Inflammatory macrophage treated with lipopolysaccharide for 4 hours (primary cell): ENCODE measurements at places on chromosomes 4 and X.

DNA sequence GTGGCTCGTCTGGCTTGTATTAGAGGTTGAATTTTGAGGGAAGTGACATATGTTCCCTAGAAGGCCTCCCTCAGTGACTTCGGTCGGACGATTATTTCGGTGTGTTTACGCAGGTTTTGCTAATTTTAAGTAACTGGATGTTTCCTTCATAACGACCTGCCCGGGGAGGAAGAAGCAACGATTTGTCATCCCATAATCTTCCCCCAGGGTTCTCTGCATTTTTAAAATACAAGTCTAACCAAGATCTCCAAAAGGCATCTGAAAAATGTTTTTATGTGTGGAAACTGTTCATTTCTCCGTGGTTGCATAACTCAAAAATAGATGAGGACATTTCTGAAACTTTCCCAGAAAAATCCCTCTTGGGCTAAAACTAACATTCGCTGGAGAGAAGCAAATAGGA is 195.4 kb downstream of the SHOX start:
- DNase-seq, result no peak

- DNase-seq, result no peak
Measured at GRCh38 chrX:23332101-23332887, 2.4 kb upstream of the PTCHD1 start.

DNA sequence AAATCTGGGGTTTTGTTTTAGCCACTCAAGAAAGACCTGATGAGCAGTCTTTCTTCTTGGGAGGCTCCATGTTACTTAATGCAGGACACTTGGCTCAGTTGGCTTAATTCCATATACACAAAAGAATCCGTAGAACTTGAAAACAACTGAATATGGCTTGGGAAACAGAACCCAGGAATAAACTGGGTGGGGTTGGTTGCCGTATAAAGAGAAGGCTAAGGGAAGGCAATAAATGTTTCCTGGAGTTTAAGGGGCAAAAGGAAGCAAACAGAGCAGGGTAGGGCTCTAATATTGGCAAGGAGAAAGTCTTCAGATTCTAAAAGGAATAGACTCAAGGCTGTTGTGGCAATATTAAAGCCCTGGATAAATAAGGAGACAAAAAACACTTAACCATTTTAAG is 8.4 kb downstream of the TNMD start:
- no peak for DNase-seq

- DNase-seq, result peak; percentile 81
Measured at GRCh38 chr4:57051095-57051494, 59.1 kb downstream of the IGFBP7 start.

- no peak for DNase-seq
Measured at GRCh38 chr4:182929296-182929695, 12.1 kb upstream of the DCTD start.

- no peak for DNase-seq
Measured at GRCh38 chr4:1819284-1819683, 26.2 kb downstream of the FGFR3 start.

- DNase-seq, result no peak
Measured at GRCh38 chr4:163273922-163274321, 58.5 kb downstream of the NPY1R start.

DNA sequence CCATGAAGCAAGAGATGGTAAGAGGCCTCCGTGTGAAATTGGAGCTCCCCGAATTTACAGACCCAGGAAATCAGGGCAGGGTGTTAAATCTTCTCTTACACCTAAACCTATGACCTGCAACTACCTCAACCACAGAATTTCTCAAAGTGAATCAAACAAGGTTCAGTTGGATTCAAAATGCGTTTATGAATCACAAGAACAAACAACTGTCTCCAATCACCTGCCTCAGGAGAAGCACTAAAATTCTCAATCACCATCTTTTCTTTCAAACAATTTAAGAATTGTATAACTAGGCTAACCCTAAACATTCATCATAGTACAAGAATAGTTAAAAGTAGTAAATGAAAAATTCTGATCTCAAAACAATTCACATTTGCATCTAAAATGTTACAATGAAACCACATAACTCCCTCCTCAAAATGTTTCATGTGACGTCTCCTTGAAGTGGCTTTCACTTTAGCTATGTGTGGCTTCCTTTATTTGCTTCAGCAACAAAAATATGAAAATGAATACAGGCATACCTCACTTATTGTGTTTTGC is 19.2 kb downstream of the PPP3CA start:
- no peak for DNase-seq

DNA sequence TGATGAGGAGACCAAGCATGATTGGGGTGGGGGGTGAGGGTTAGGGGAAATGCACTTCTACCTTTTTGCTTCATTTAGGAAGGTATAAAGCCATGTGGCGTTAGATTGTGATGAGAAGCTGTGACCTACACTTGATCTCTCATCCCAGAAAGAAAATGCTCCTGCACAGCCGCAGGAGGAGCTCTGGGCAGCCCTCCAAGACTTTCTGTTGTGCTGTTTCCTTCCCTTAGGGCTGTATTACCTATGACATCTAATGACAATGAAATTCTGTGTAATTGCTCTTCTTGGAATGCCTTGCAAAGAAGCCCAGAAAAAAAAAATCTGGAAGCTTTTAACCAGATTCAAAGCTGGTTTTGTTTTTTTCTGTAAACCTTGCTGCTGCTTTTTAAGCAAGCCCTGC is 13.4 kb downstream of the PRPS2 start:
- no peak for DNase-seq

DNA sequence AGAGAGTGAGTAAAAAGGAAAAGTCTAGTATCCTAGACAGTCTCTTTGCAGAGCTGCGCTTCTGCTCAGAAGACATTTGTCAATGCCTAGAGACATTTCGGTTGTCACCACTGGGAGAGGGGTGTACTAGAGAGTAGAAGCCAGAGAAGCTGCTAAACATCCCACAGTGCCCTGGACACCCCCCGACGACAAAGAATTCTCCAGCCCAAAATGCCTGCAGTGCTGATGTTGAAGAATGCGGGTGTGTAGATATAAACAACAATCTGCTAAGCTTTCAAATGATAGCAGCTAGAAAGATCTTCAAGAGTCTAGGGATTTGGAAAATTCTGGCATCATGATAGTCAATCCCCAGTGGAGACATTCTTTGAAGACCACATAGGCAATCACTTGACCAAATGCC is 90.1 kb downstream of the PALLD start:
- no peak for DNase-seq

GRCh38 chr4:80192937-80193336 is 4.4 kb upstream of the PRDM8 start:
- DNase-seq, result no peak

GRCh38 chr4:41304221-41304620 is 47.5 kb downstream of the UCHL1 start:
- no peak for DNase-seq

- no peak for DNase-seq
Measured at GRCh38 chrX:115233497-115234455, at the start of gene LRCH2. Gene LRCH2 (minus strand): TSS chrX:115234096. CDS start chrX:115234041, 55 bp downstream.

GRCh38 chr4:124970011-124970410 is 257.5 kb upstream of the ANKRD50 start:
- DNase-seq, result no peak

DNA sequence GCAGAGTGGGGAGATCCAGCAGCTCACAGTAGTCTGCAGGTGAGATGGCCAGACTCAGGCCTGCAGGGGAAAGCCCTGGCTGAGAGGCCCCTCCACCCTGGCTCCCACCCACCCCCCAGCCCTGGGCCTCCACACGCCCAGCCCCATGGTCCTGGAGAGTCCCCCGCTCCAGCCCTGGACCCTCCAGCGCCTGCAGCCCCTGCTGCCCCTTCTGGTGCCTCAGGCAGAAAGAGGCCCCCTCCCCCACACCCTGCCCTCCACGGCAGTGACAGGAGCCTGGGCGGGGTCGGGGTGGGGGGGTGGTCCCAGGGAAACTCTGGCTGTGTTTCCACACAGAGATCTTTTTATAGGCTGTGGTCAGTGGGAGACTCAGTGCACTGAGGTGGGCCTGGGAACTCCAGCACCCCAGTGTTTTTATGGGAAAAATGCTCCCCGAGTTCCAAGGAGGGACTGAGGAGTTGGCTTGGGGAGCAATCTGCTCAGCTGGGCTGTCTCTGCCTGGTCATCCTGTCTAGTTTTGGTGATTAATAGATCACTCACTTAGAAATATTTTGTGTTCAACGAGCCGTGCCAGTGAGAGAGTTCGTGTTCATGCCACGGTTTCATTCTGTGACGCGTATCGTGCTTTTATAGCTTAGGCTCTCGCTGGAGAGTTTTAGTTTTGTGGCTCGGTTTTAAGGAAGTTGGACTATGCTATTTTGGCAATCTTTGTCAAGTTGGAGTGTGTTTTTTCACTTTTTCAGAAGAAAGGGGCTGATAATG is 53.1 kb upstream of the HGFAC start:
- peak; percentile 85 for DNase-seq

DNA sequence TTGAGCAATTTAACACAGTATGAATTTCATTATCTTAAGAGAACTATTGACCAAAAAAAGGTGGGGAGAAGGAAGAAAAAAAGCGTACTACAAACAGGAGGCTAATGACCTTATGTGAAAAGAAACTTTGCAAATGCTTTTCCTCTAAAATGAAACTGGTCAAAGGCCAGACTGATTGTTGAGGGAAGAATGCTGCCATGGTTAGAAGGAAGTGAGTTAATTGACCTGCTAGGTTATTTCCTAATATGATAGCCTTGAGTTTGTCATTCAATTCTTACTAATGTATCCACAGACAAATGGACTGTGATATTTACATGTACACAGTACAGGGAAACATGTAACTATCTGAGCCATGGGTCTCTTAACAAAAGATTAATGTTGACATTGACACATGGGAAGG is 132.8 kb downstream of the PCDH19 start:
- DNase-seq, result no peak

DNA sequence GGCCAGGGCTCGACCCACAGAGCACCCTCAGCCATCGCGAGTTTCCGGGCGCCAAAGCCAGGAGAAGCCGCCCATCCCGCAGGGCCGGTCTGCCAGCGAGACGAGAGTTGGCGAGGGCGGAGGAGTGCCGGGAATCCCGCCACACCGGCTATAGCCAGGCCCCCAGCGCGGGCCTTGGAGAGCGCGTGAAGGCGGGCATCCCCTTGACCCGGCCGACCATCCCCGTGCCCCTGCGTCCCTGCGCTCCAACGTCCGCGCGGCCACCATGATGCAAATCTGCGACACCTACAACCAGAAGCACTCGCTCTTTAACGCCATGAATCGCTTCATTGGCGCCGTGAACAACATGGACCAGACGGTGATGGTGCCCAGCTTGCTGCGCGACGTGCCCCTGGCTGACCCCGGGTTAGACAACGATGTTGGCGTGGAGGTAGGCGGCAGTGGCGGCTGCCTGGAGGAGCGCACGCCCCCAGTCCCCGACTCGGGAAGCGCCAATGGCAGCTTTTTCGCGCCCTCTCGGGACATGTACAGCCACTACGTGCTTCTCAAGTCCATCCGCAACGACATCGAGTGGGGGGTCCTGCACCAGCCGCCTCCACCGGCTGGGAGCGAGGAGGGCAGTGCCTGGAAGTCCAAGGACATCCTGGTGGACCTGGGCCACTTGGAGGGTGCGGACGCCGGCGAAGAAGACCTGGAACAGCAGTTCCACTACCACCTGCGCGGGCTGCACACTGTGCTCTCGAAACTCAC is 3.6 kb downstream of the MID1IP1 start:
- DNase-seq, result peak; percentile 21

DNA sequence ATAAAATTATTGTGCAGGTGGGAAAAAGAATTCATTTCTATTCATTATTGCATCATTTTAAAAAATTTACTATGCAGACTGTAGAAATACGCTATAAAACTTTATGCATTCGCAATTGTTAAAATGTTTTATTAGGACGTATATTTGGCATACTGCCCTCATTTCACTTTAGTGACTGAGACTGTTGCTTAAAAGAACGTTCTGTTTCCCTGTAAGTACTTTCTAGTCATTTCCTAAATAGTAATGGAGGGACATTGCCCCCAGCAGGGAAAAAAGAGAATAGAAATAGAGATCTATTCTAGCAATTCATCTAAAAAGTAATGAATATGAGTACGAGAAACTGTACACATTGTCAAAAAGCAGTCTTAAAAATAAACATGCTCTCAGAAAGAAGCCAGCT is 1295.8 kb upstream of the TENM3 start:
- no peak for DNase-seq

GRCh38 chr4:12022409-12022808 is 593.7 kb upstream of the HS3ST1 start:
- DNase-seq, result no peak

DNA sequence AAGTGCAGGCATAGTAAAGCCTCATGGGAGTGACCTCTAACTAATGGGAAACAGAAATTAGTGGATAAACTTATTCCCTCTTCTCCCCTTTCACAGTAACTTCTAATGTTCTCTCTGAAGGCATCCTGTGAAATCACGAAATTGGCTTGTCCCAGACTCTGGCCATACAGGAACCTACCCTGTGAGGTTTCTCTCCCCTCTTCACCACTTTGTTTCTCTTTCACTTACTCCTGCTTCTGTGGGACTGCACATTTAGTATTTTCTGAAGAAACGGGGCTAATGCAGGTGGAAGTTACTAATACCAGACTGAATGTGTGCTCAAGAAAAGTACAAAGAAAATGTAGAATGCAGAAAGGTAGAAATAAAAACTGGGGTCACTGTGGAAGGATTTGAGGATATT is 20.0 kb downstream of the ZNF330 start:
- no peak for DNase-seq

GRCh38 chr4:119016636-119017035 is 119.0 kb upstream of the MYOZ2 start:
- DNase-seq, result no peak

DNA sequence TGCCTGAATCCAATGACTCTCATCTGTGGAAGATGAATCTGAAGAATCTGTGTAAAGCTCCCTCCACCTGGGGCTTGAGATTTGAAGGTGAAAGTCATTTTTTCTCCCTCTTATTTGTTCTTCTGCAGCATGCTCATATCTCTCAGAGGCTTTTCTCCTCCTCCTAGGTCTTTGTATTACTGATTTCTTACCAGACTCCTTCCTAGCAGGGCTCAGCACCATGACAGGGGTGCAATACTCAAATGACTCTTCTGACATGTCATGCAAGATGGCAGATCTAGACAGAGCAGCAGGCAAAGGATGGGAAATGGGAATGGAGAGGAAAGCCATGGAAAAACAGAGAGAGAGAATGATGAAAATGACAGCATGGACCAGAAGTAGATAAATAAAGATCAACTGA is 118.3 kb downstream of the TMA16 start:
- DNase-seq, result peak; percentile 44

DNA sequence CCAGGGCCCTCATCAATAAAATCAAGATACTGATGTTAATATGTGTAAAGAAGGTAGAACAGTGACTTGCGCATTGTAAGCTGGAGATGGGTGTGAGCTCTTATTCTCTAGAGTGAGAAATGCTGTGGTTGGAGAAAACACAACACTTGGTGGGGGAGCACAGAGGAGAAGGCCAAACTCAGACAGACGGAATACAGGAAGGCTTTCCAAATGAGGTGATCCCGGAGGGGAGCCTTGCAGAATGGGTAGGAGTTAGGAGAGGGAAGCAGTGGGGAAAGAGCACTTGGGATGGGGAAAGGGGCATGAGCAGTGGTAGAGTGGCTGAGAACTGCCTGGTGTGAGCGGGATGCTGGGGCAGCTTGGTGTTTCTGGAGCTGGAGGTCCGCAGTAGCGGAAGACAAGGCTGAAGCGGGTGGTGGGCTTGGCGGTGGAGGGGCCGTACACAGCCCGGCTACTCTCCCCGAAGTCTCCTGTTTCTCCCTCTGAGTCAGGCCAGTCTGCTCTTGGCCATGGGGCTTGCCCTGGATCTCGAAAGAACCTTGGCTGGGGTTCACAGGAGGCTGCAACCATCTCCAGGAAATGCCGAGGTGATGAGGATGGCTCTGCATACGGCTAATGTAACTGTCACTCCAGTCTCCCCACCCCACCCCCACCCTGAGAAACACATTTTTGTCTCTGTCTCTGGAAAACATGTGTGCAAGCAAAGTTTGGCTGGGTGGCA is 11.3 kb upstream of the PLAC1 start:
- DNase-seq, result no peak

GRCh38 chrX:36087366-36087765 is 167.8 kb downstream of the CFAP47 start:
- no peak for DNase-seq
